Trophoblast cell (in vitro differentiated cells and primary cell): ENCODE measurements at places on chromosomes 16 and 17.

DNA sequence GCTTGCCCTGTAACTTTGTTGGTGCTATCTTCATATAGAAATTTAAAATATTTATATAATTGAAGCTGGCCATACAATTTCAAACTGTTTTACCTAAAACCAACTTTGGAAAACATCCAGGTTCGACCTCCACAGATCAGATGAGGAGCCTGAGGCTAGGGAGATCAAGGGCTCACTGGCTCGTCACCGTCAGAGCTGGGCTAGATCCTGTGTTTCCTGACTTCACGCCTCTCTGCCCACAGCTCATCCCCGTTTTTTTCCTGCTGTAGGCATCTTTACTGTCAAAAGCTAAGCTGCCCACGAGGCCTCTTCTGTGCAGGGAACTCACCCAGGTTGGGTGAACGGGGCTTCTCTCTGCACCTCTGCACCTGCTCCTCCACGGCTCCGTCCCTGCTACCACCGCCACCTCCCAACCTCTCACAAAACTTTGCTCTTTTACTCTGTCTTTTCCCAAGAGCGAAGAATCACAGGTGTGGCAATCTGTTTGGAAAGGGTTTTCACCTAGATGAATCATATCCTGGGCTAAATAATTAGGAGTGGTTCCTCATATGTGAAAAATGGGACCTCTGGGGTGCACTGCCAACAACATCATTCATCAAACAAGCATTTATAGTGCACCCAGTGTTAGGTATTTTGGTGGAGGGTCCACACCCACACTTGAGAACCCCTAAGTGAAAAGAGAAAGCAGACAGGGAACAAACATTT is 24.8 kb upstream of the KDM6B start:
- H3K27me3 ChIP-seq: no peaks in the 10 kb centered on the region
- H3K36me3 ChIP-seq: no peaks in the 10 kb centered on the region
- H3K4me1 ChIP-seq: no peaks in the 10 kb centered on the region
- no peak overlapping the region for H3K4me3 ChIP-seq

DNA sequence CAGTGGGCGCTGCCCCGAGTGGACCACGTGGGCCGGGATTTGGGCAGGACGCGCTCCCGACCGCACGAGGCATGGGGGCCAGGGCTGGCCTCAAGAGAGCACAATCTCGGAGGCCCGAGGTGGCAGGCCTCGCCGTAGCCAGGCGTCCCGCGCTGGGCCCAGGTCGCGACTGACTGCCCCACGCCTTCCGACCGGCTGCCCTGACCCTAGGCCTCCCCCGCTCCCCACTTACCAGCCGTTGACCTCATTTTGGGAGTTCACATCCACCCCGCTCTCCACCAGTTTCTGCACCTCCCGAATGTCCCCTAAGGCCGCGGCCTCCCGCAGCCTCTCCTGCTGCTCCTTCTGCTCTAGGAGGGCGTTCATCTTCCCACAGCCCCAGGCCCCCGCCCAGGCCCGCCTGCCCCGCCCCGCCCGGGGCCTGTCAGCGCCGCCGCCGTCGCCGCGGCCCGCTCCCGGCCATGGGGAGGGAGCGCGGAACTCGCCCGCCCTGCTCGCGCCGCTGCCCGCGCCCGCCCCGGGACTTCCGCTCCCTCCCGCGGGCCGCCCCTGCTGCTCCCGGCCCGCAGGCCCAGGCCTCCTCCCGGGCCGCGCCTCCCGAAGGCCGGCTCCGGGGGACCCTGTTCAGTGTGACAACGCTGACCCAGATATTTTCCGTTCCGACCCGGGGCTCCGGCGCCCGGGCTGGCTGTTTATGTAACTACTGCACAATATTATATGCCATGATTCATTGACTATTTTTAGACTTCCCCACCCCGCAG is at the start of gene ANKRD40:
Gene ANKRD40 (minus strand): TSS at position 626 of the 761 bp plus-strand sequence. CDS start 260 bp downstream, at position 366.
- H3K36me3 ChIP-seq: peaks cover 2% of the 10 kb centered on the region
- H3K4me1 ChIP-seq: peaks cover 5% of the 10 kb centered on the region
- no peaks in the 10 kb centered on the region for H3K27me3 ChIP-seq
- peak within 1 kb of the TSS; percentile 88 for H3K4me3 ChIP-seq
- peak; percentile 90 for DNase-seq

DNA sequence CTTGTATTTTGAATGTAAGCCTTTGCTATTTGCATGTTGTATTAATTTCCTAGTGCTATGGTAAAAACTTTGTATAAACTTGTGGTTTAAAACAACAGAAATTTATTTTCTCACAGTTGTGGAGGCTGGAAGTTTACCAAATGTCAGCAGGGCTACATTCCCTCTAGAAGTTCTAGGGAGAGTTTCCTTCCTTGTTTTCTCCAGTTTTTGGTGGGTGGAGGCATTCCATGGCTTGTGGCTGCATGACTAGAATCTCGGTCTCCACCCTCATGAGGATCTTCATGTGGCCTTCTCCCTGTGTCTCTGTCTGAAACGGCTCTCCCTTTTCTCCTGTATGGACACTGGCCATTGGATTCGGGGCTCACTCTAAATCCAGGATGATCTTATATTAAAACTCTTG is 482.2 kb upstream of the GOT2 start:
- DNase-seq: no peak
- no peaks in the 10 kb centered on the region for H3K36me3 ChIP-seq
- no peaks in the 10 kb centered on the region for H3K27me3 ChIP-seq
- H3K4me1 ChIP-seq: no peaks in the 10 kb centered on the region
- no peak overlapping the region for H3K27ac ChIP-seq

DNA sequence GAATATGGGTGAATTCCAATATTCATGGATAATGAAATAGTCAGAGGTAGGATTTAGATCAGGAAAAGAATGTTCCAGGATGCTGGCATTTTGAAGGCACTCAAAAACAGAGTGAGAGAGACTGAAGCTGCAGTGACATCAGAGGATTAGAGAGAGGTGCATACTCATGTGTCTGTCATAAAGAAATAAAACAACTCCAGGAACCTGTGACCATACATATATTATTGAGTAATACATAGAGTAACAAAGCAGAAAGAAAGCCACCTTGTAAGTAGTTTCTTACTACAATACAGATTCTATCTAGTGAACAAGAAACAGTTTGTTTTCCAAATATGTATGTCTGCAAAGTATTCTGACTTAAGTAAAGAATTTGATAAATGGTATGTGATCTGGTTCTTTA is 62.3 kb upstream of the PHOSPHO1 start:
- H3K4me3 ChIP-seq: no peak overlapping the region
- no peak overlapping the region for H3K27ac ChIP-seq
- peaks cover 2% of the 10 kb centered on the region for H3K36me3 ChIP-seq
- no peaks in the 10 kb centered on the region for H3K27me3 ChIP-seq
- H3K4me1 ChIP-seq: no peaks in the 10 kb centered on the region

- no peaks in the 10 kb centered on the region for H3K27me3 ChIP-seq
- H3K27ac ChIP-seq: no peak overlapping the region
- no peak overlapping the region for H3K4me3 ChIP-seq
- no peak for DNase-seq
Measured at GRCh38 chr17:66403846-66404556, 101.6 kb downstream of the PRKCA start.

DNA sequence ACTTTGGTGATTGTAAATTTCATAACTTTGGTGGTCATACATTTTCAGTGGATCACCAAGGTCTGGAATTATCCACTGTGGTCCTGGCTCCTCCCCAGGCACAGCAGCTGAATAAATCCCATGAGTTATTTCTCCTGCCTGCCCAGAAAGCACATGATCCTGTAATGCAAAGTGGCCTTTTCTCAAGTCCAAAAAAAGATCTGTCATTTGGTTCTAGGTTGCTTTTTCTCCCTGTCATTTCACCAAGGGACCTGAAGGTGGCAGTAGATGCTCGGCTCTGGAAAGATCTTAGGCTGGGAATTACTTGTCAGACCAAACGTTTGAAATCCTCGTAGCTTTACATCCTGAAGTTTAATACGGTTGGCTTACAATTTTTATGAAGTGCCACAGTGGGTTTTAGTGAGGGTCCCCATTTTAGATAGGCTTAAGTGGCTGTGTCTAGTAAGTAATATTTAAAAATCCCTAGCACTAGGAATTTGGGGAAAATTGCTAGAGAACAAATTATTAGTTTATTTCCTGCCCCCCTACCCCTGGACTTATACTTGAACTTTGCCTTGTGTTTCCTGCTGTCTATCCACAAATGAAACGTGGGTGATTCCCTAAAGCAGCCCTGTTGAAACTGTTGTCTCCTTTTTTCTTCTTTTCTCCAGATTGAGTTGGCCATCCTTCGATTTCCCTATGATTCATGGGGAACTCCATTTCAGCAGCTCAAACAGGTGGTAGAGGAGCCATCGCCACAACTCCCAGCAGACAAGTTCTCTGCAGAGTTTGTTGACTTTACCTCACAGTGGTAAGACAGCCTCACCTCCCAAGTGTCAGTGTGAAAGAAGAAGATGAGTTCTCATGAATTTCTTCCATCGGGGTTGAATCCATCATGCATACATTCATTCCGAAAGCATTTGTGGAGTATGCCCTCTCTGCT is 111.7 kb downstream of the MAP2K6 start:
- H3K27me3 ChIP-seq: no peaks in the 10 kb centered on the region
- no peaks in the 10 kb centered on the region for H3K36me3 ChIP-seq
- H3K4me3 ChIP-seq: no peak overlapping the region
- H3K4me1 ChIP-seq: no peaks in the 10 kb centered on the region
- peak; percentile 52 for DNase-seq

GRCh38 chr17:66580956-66581391 is 253.9 kb upstream of the CACNG5 start:
- no peaks in the 10 kb centered on the region for H3K36me3 ChIP-seq
- no peak overlapping the region for H3K4me3 ChIP-seq
- peaks cover 5% of the 10 kb centered on the region for H3K4me1 ChIP-seq

GRCh38 chr17:27324771-27325339 is 30.9 kb downstream of the WSB1 start:
- no peaks in the 10 kb centered on the region for H3K4me1 ChIP-seq
- no peak overlapping the region for H3K4me3 ChIP-seq
- peaks cover 2% of the 10 kb centered on the region for H3K36me3 ChIP-seq

DNA sequence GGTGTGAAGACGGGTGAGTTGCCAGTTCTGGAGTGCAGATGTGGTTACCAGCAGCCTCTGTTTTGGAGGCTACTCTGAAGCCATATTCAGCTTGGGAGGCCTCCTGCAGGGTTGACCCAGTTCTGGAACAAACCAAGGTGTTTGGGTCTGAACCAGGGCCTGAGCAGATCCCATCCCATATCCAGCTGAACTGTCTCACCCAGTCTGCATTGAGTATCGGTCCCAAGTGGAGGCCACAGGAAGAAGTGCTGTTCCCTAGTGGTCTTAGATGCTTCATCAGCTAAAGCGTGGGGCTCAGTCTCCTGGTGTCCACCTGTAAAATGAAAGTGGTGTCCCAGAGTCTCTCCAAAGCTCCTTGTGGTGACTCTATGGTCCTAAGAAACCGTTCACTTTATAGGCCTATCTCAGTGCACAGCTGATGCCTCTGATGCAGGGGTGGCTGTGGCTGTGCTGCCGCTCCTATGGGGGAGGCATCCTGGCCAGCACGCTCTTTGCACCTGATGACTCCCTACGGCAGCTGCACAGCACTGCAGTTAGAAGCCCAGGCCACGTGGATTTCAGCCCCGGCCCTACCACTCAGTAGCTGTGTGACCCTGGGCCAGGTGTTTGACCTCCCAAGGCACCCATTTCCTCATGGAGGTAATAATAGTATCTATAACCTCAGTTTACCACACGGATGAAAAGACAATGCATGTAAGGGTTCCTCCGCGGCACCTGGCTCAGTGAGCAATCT is 21.0 kb downstream of the CBX4 start:
- H3K27ac ChIP-seq: no peak overlapping the region
- no peaks in the 10 kb centered on the region for H3K36me3 ChIP-seq
- no peak for DNase-seq
- H3K4me3 ChIP-seq: no peak overlapping the region

DNA sequence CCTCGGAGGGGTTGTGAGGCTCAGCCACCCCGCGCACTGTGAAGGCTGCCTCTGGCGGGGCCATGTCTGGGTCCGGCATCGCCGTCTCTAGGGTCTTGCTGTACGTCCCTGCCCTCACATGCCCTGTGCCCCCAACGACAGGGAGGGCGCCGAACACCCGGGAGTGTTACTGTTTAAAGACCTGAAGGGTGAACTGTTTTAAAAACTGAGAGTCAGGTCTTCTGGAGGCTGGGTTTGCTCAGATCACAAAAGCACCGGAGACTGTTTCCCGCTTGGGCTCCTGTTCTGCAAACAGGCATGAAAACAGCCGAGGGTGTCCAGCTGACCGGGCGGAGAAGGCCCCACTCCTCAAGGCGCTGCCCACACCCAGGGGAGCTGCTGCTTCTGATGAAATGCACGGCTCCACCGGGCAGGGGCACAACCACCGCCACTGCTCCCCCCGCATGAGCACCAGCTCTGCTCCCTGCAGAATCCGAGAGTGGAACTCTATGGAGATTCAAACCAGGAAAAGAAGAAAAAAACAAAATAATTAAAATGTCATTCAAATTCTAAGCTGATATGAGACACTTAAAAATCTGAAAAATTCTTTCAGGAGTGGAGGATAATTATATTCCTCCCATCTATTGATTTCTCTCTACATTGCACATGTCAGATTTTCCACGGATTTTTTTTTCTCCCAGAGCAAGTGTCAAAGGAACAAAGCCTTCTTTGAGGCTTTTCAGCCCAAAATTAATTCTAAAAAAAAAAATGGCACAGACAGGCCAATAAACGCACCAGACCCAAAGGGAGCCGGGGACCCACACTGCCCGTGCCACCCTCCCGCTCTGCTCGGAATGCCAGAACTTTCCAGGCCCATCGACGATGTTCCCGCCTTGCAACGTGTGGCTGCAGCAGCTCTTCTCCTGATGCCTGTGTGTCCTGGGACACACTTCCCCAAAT is 74.3 kb downstream of the LMF1 start:
- H3K27ac ChIP-seq: no peak overlapping the region
- H3K4me3 ChIP-seq: no peak overlapping the region
- DNase-seq: no peak
- H3K36me3 ChIP-seq: peaks cover 2% of the 10 kb centered on the region
- H3K4me1 ChIP-seq: no peaks in the 10 kb centered on the region

- H3K27ac ChIP-seq: no peak overlapping the region
- DNase-seq: no peak
- H3K4me1 ChIP-seq: no peaks in the 10 kb centered on the region
- no peak overlapping the region for H3K4me3 ChIP-seq
Measured at GRCh38 chr17:8476741-8477140, 41.1 kb downstream of the NDEL1 start.

- H3K27ac ChIP-seq: no peak overlapping the region
- no peaks in the 10 kb centered on the region for H3K4me1 ChIP-seq
- H3K36me3 ChIP-seq: no peaks in the 10 kb centered on the region
- H3K27me3 ChIP-seq: no peaks in the 10 kb centered on the region
Measured at GRCh38 chr17:34383216-34383615, 20.2 kb upstream of the CCL1 start.

- H3K4me1 ChIP-seq: no peaks in the 10 kb centered on the region
- no peak overlapping the region for H3K27ac ChIP-seq
- H3K27me3 ChIP-seq: no peaks in the 10 kb centered on the region
- no peak overlapping the region for H3K4me3 ChIP-seq
Measured at GRCh38 chr17:74678541-74678940, 34.2 kb downstream of the CD300LF start.

DNA sequence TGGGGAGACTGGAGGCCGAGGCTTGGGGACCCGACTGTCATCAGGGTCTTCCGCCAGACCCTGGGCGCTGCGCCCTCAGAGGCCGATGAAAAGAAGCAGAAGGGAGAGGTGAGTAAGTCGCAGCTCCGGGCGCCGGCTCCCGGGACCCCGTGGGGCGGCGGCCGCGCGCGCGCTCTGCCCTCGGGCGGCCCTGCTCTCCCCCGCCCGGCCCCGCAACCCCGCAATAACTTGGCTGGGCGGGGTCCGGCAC is 392 bp upstream of the ABHD15 start:
- no peak for DNase-seq
- peaks cover 27% of the 10 kb centered on the region for H3K4me1 ChIP-seq

GRCh38 chr17:11366272-11366850 is 125.3 kb downstream of the SHISA6 start:
- no peaks in the 10 kb centered on the region for H3K27me3 ChIP-seq
- no peaks in the 10 kb centered on the region for H3K36me3 ChIP-seq
- no peak overlapping the region for H3K4me3 ChIP-seq
- H3K4me1 ChIP-seq: no peaks in the 10 kb centered on the region
- DNase-seq: no peak
